B cell (primary cell): ENCODE measurements at places on chromosomes 1 and 21.
A peak's percentile ranks its signal among the peaks of the same experiment; 100 is the strongest.

GRCh38 chr1:205661429-205662134 lies 18.7 kb downstream of the SLC45A3 start:
- DNase-seq, result no peak

GRCh38 chr1:92538413-92539061 lies 51.8 kb upstream of the GFI1 start:
- DNase-seq, result no peak

GRCh38 chr21:36828208-36828607 lies 129.3 kb downstream of the SIM2 start:
- DNase-seq, result no peak

GRCh38 chr1:30063621-30064280 lies 659.6 kb downstream of the MATN1 start:
- DNase-seq, result no peak

GRCh38 chr1:78334114-78334513 lies 156.7 kb upstream of the PTGFR start:
- no peak for DNase-seq

DNA sequence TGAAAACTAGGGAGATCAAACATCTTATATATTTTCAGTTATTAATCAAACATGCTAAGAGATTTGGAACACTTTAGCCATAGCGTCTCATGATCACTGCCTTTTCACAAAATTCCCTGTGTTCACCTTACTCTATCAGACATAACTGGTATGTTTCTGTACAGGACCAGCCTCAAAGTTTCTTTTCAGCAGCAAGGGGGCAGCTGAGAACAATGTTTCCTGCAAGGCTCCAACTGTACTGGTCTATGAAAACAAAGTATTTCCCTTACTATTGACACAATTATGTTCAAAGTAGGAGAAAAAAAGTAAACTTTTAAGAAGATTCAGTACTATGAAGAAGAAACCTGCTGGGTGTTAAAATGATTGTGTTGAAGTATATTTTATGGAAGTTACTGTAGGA lies 98.5 kb downstream of the ATF6 start:
- no peak for DNase-seq

- peak; percentile 74 for DNase-seq
These were observed at the start of gene MNDA for GRCh38 chr1:158830904-158831507. TSS of gene MNDA (plus strand) at chr1:158831351. CDS start at chr1:158842154, 10,803 bp downstream.

DNA sequence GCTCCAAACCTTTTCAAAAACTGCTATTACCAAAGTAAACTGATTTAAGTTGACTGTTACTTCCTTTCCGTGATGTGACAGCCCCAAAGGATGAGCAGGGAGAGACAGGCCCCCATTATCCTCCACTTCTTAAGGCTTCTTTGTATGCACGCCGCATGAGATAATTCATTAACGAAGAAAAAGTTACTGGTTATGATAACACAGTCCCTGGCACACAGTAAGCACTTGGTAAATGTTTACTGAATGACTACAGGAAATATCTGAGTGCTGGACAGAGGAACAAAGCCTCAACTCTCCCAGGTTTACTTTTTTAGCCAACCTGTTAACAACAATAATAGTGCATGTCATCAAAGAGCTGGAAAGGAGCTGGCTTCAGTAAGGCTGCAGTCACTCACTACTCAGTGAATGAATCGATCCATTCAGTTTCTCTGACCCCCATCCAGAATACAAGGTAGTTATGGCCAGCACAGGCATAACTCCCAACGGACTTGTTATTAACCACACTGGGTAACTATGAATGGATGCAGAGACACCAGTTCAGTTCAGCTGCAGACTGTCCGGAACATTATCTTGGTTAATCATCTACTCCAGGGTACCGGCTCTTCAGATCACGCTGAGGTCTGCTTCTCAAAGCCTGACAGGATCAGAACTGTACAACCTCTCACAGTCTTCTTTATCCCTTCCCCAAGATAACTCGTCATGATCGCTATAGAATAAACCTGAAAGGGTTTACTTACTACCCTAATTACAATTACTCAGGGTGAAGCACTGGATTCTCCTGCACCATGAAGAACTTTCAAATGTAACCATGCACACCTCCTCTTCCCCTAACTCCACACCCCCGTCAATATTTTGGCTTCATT lies 58.3 kb downstream of the TGFBR3 start:
- DNase-seq, result no peak

DNA sequence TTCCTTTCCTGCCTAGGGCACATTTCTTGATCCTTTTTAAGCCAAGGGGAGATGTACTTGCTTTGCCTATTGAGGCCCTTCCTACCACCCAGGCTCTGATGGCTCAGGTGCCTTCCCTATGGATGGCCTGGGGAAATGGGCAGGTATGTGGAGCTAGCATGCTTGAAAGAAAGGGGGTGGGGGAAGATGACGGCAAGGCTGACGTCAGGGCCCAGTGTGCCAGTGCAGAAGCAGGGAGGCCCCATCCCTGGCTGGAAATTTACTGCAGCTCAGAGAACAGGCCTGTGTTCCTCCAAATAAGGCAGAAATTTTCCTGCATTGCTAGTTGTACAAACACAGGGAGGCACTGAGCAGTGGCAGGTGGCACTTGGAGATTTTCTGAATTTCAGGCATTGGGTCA lies 453.2 kb upstream of the VAMP3 start:
- DNase-seq, result no peak

- no peak for DNase-seq
These were observed 25.2 kb upstream of the RCAN1 start for GRCh38 chr21:34639882-34640788.

DNA sequence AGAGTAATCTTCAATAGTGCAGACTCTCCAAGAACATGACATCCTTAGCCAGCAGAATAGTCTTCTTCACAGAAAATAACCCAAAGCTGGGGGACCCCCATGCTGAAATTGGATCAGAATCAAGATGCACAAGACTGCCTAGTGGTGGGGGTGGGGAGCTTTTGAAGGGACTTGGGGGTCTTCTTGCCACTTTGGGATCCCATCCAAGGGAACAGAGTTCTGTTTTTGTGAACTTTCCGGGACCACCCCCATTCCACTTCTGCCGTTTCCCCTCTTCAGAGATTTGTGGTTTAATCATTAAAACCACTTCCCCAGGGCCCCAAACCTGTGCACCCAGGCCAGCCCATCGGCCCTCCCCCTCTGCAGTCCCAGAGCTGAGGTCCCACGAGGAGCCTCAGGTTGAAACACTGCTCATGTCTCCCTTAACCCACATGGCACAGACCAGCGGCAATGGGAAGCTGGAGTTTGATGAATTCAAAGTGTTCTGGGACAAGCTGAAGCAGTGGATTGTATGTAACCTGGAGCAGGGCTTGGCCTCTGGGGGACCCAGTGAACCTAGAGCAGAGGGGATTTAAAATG lies 44.9 kb downstream of the CAPN9 start:
- DNase-seq, result no peak

- DNase-seq, result no peak
These were observed 120.5 kb downstream of the LTN1 start for GRCh38 chr21:28872218-28872617.

DNA sequence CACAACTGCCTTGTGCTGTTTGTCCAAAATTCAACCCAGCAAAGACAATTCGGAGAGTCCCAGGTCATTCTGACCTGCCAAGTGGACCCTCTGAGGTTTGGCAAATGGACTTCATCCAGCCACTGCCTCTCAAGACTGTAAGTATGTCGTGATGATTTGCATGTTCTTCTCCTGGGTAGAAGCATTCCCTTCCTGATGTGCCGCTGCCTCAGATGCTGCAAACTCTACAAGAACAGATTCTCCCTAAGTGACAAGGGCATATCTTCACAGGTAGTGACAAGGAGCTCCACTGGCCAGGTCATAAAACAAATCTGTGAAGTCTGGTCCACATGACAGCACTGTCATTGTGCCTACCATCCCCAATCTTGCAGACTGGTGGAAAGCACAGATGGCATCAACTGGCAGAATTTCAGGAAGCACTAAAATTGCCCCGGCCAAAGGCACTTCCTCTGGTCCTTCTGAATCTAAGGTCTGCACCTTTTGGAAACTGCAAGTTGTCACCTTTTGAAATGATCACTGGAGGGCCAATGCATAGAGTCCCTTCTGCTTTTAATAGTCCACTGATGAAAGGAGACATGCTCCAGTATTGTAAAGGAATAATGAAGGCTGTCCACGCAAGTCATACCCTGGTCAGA lies 27.4 kb downstream of the POFUT2 start:
- no peak for DNase-seq

DNA sequence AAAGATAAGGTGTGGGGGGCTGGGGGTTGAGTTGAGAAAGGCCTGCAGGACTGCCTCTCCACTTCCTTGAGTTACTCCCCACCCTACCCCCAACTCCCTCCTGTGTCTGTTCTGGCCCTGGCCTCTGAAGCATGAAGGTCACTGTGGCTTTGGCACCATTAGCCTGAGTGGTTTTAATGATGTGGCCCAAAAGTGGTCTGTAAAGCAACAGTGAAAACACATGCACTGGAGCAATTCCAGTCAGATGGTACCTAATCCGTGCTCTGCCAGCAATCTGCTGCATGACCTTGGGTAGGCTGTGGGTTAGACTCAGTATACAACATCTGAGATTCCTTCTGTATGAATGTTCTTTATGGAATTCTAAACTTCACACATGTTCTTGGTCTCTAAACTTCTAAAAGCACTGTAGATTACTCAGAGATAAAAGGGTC lies 86.5 kb upstream of the ATP1A1 start:
- DNase-seq, result no peak

DNA sequence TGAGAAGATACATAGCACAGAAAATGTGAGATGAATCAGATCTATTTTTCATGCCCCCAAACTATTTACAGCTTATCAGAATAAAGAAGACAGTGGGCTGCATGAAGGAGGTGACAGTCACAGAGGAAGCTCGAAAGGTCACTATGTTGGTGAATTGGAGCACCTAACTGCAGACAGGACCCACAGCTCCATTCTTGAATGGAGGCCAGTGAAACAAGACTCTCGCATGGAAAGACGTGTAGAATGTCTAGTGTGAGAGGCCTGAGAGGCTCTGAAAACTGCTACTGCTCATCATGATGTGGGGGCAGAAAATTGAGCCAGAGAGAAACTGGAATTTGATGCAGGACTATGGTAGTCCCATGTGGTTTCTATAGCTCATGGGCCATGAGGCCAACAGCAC lies 60.3 kb upstream of the CCDC190 start:
- no peak for DNase-seq

DNA sequence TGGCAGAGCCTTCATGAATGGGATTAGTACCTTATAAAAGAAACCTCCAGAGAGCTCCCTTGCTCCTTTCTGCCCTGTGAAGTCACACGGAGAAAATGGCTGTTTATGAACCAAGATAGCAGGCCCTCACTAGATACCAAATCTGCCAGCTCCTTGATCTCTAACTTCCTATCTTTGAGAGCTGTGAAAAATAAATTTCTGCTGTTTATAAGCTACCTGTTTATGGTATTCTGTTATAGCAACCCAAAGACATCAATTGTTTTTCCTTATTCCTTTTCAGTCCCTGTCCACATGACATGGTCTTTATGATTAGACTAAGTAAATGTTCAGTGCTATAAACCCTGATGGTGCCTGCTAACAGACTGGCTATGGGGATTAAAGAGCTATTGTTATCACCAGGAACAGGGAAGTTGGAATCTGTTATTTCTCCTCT lies 9.7 kb upstream of the STIL start:
- DNase-seq, result no peak

DNA sequence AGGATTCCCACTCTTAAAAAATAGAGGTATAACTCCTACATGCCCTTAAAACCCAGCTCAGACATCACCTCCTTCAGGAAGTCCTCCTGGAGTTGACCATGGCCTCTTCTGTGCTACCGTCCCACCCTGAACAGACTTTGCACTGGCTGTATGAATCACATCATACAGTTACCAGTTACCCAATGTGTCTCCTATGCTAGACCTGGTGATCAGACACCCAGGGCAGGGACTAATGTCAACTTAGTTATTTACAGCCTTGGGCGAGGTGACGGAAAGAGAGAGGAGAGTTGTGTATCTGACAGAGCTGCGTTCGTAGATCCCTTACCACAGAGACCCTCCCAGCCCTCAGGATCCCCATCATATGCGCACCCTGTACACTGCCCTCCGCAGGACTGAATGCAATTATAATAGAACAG lies 72.7 kb downstream of the SLC66A1 start:
- no peak for DNase-seq

GRCh38 chr1:57549300-57549699 lies 125.4 kb upstream of the DAB1 start:
- DNase-seq, result no peak

GRCh38 chr1:234960722-234961455 lies 167.7 kb downstream of the TOMM20 start:
- peak; percentile 45 for DNase-seq

- no peak for DNase-seq
These were observed 6.3 kb downstream of the ACTA1 start for GRCh38 chr1:229427572-229427971.

DNA sequence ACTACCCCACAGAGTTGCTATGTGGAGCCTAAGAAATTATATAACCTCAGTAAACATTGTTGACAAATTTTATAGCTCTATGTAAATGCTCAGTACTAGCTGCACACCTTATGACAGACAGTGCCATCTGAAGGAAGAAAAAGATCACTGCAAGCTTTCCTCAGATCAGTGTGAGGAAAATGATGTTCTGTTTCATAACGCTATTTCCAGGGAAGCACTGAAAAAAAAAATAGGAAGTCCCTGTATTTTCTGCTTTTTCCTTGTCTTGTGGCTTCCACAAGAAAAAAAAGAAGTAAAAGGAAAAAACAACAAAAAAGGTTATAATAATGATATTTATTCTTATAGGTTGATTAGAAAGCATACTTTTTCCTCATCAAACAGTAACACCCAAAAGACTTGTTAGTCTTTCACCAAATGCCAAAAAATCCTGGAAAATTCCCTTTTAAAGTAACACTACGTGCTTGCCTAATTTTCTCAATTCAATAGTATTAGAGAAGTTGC lies 23.2 kb downstream of the LYST start:
- peak; percentile 50 for DNase-seq

DNA sequence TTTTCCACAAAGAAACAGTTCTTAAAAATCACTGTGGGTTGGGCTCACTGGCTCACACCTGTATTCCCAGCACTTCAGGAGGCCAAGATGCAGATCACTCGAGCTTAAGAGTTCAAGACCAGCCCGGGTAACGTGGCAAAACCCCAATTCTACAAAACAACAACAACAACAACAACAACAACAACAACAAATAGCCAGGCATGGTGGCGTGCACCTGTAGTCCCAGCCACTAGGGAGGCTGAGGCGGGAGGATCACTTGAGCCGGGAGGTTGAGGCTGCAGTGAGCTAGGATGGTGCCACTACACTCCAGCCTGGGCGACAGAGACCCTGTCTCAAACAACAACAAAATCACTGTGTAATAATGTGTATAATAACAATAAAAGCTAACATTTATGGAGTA lies 40.8 kb downstream of the CDCP2 start:
- no peak for DNase-seq
